Prostate gland (tissue), 2 donors: ENCODE measurements at places on chromosomes 1 and 21. TPM values are rescaled to one million over a fixed set of nuclear protein-coding genes. Genes with fewer than 3 reads are reported as not detected.

- no peak overlapping the region for H3K27ac ChIP-seq
- no peak overlapping the region for H3K4me3 ChIP-seq
- no peak for DNase-seq
- no peaks in the 10 kb centered on the region for H3K4me1 ChIP-seq
- no peaks in the 10 kb centered on the region for H3K27me3 ChIP-seq
- no peaks in the 10 kb centered on the region for H3K36me3 ChIP-seq
Observed at GRCh38 chr1:232553809-232554208, 76.1 kb downstream of the SIPA1L2 start.

TRIM67 gene
- total RNA-seq, result not detected

GRCh38 chr1:76238094-76238628 lies 163.6 kb downstream of the ST6GALNAC3 start:
- no peaks in the 10 kb centered on the region for H3K27me3 ChIP-seq
- no peak overlapping the region for H3K4me3 ChIP-seq
- no peaks in the 10 kb centered on the region for H3K36me3 ChIP-seq
- H3K4me1 ChIP-seq, result no peaks in the 10 kb centered on the region

GRCh38 chr1:21671915-21672314 lies 2.8 kb upstream of the RAP1GAP start:
- no peak overlapping the region for H3K27ac ChIP-seq
- H3K4me3 ChIP-seq, result no peak overlapping the region
- no peaks in the 10 kb centered on the region for H3K36me3 ChIP-seq

DYNLT5 gene
- total RNA-seq, result not detected

GRCh38 chr1:239898062-239898730 lies 193.5 kb upstream of the FMN2 start:
- no peaks in the 10 kb centered on the region for H3K36me3 ChIP-seq
- peak; percentile 81 for DNase-seq
- no peaks in the 10 kb centered on the region for H3K27me3 ChIP-seq
- no peak overlapping the region for H3K27ac ChIP-seq
- no peaks in the 10 kb centered on the region for H3K4me1 ChIP-seq

DNA sequence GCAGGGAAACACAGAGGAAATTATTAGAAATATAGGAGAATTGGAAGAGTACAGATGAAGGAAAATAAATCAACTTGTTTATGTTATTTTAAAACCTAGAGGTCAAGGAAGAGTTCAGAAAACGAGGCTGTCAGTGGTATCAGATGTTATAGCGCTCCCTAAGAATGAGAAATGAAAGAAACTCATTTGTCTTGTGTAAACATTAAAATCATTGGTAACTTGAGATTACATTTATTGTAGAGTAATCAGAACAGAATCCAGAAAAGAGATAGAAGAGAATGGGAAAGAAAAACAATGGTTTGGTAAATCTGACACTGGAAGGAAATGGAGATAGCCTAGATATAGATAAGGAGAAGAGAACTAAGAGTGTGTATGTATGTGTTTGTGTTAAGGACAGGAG lies 106.4 kb downstream of the ATF6 start:
- H3K36me3 ChIP-seq, result no peaks in the 10 kb centered on the region
- no peak overlapping the region for H3K27ac ChIP-seq
- no peak for DNase-seq
- no peak overlapping the region for H3K4me3 ChIP-seq
- no peaks in the 10 kb centered on the region for H3K4me1 ChIP-seq

GRCh38 chr1:210663730-210664573 lies 335.2 kb downstream of the HHAT start:
- no peaks in the 10 kb centered on the region for H3K27me3 ChIP-seq
- no peak overlapping the region for H3K4me3 ChIP-seq
- no peak overlapping the region for H3K27ac ChIP-seq
- H3K4me1 ChIP-seq, result no peaks in the 10 kb centered on the region
- no peaks in the 10 kb centered on the region for H3K36me3 ChIP-seq

DNA sequence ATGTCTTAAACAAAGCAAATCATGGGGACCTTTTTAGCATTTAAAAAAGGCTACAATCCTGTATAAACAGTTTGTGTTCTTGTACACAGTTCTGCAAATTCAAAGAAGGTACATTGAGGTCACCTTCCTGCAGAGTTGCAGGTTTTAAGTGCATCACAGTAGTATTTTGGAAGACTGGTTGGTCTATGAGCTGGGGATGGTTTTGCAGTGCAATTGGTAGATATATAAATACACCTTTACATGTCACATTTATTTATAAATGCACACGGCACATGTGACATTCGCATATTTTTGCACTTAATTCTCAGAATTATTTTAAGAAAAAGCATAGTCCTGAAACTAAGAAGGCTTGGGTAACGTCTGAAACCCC lies 599 bp upstream of the ITPKB start:
- no peaks in the 10 kb centered on the region for H3K36me3 ChIP-seq
- peaks cover 15% of the 10 kb centered on the region for H3K4me1 ChIP-seq
- H3K27me3 ChIP-seq, result no peaks in the 10 kb centered on the region
- no peak for DNase-seq
- H3K27ac ChIP-seq, result peak overlapping the region; percentile 95

GRCh38 chr21:33080376-33080775 lies 10.4 kb downstream of the OLIG1 start:
- H3K27me3 ChIP-seq, result peaks cover 1% of the 10 kb centered on the region
- DNase-seq, result no peak
- H3K4me1 ChIP-seq, result no peaks in the 10 kb centered on the region
- H3K27ac ChIP-seq, result no peak overlapping the region

DNA sequence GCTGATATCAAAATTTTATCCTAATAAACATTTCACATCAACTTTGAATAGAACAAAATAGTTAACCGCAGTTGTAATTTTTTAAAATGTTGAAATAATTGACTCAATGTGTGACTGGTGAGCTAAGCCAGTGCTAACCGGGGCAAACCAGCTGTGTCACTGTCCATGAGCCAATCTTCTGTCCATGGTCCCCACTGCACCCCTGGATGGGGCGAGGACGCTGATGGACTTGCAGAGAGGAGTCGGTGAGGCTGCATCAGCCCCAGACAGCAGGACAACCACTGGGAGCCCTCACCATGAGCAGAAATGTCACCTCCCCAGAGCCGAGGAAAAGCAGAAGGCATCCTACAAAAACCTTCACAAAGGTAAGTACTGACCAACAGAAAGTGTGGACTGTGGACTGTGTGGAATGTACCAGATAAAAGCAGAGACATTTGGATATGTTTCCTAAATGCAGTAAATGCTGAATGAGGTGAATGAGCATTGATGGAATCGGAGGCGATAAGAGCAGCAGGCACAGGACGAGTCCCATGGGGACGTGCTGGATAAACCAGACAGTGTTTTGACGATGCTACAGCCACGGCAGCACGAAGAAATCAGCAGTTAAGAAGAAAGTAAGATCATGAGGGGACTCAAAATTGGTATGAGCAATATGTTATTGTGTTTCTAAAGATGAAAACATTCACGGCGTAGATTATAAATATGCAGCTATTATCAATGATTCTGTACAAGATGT lies 115.0 kb upstream of the BACE2 start:
- no peaks in the 10 kb centered on the region for H3K4me1 ChIP-seq
- no peaks in the 10 kb centered on the region for H3K36me3 ChIP-seq

PRAMEF13 gene
- not detected for total RNA-seq

DNA sequence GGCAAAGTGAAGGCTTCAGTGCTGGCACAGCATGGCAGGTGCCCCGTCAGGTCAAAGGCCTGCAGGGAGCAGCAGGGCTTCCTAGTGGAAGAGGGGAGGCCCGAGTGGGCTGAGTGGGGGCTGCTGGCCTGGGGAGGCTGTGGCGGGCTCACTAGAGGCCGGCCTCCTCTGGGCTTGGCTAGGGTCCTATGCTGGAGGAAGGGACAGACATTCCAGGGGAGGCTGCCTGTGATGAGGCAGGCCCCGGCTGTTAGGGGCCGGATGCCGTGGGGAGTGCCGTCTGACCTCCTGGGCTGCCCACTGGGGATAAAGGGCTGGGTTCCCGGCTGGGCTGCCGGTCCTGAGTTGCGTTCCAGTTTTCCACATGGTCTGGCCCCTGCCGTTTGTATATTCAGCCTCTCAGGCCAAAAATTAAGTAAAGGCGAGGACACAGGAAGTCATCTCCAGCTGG lies 21.1 kb downstream of the PRXL2B start:
- H3K27ac ChIP-seq, result no peak overlapping the region
- no peaks in the 10 kb centered on the region for H3K36me3 ChIP-seq
- H3K4me1 ChIP-seq, result no peaks in the 10 kb centered on the region
- H3K27me3 ChIP-seq, result no peaks in the 10 kb centered on the region
- no peak overlapping the region for H3K4me3 ChIP-seq

OR2W3 gene
- total RNA-seq, result 0.23 TPM

DNA sequence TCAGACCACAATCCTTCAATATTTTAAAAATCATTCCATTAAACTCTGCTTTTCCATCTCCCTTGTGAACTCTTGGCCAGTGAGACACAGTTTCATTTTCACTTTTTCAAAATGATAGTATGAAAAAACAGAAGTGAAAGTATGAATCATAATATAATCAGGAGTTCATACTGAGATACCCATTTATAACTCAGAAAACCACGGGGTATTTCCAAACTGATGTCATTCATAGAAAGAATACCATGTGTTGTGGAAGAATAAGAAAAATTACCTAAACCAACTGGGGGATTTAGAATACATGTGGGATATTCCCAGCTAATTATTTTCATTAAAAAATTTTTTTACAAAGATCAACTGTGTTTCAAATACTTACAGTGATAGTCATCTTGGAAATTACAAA lies 149.9 kb downstream of the MRPL39 start:
- H3K27ac ChIP-seq, result no peak overlapping the region
- H3K27me3 ChIP-seq, result no peaks in the 10 kb centered on the region
- DNase-seq, result no peak
- H3K4me3 ChIP-seq, result no peak overlapping the region
- H3K4me1 ChIP-seq, result no peaks in the 10 kb centered on the region

DNA sequence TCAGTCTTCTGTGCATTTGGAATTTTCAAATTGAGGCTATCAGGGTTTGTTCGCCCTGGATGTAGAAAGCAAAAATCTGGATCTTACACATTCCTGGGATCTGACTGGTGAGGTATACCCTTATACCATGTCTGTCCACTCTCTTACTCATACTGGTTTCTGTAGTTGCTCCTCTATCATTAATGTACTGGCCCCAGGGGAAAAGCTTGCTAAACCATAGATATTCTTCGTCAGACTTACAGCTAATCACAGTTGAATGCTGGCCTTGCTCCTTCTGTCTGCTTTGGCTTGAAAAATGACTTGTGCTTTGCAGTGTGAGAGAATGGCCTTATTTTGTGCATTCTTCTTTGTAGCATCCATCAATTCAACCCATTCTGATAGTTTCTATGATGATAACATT lies 30.5 kb downstream of the TBCE start:
- H3K27me3 ChIP-seq, result no peaks in the 10 kb centered on the region
- H3K27ac ChIP-seq, result no peak overlapping the region

DNA sequence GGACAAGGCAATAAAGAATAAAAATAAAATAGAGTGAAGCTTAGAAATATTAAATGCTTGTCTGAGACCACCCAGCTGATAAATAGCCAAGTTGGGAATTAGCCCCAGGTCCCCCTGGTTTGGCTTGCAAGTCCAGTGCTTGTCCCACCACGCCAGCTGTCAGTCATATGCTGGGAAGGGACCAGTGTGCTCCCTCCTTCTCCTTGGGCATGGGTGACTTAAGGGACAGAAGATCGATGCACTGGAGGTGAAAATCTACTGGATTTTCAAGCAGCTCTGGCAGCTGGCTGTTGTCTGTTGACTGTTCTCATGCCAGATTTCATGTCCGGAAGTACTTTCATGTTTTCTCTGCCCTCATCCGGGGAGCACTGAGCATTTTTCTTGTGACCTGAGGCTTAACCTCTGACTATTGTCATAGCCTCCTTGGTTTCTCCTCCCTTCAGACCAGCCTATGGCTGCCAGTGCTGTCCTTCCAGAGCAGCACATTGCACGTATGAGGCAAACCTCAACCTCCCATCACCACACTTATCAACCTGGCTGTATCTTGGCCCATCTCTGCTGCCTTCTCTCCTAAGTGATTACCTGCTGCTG lies 12.4 kb downstream of the LMOD1 start:
- no peak for DNase-seq
- no peak overlapping the region for H3K4me3 ChIP-seq
- no peaks in the 10 kb centered on the region for H3K4me1 ChIP-seq

GRCh38 chr21:45351061-45351460 lies 53.9 kb upstream of the COL18A1 start:
- no peak overlapping the region for H3K4me3 ChIP-seq
- H3K27ac ChIP-seq, result no peak overlapping the region
- H3K36me3 ChIP-seq, result no peaks in the 10 kb centered on the region
- DNase-seq, result no peak
- H3K4me1 ChIP-seq, result no peaks in the 10 kb centered on the region

LRRC53 gene
- total RNA-seq, result not detected

DNA sequence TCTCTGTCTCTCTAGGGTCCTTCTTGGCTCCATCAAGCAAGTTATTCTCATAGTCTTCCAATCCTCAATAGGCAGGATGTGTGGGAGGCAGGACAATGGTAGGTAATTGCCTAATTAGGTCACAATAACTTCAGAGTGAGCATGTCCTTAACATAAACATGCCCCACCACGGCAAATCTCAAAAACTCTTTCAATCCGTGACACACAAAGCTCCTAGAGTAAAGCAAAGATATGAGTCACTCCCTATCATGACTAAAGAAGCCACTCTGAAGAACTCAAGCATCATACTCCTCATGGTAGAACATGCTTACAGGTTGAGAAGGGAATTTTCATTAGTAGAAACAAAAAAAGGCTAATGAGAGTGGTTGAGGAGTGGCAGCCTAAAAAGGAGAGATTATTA lies 4.9 kb downstream of the HAO2 start:
- no peak for DNase-seq
- no peaks in the 10 kb centered on the region for H3K27me3 ChIP-seq
- H3K36me3 ChIP-seq, result no peaks in the 10 kb centered on the region
- peaks cover 7% of the 10 kb centered on the region for H3K4me1 ChIP-seq
- no peak overlapping the region for H3K27ac ChIP-seq
- H3K4me3 ChIP-seq, result no peak overlapping the region

DNA sequence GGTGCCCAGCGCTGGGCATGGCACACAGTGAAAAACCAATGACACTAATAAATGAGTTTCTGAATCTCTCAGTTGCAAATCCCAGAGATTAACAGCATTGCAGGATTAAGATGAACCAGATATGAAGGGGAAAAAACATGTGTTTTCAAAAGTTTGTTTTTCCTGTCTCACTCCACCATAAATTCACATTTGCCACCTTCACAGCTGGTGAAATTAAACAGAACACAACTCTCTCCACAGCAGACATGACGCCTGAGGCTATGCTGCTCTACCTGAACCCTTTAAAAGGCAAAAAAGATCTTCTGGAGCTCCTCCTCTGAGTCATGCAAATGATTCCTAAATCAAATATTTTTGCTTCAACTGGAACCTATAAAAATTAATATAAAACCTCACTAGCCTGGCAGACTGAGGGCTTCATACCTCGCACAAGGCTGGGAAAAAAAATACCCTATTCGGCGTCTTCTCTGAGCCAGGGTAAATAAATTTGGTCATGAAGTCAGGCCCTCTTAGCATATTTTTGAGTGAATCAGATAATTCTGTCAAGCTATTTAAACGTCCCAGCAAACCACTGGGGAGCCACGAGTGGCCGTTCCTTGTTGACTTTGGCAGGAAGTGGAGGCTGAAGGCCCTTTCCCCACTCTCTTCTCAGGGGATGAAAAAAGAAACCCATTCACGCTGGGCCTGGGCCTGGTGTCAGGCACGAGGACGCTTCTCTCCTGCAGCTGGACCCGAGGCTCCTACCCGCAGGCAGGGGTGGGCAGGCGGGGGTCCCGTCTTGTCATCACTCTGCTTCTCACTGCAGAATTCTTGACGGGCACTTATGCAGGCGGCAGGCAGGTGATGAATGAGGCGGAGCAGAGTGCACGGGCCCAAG lies 53.0 kb downstream of the DMRTB1 start:
- no peak overlapping the region for H3K4me3 ChIP-seq
- peaks cover 19% of the 10 kb centered on the region for H3K4me1 ChIP-seq
- H3K27me3 ChIP-seq, result no peaks in the 10 kb centered on the region
- peak overlapping the region; percentile 76 for H3K27ac ChIP-seq
- DNase-seq, result peak; percentile 80
